Calu3 (cell line): ENCODE measurements at places on chromosomes 4 and X. TPM values are rescaled to one million over a fixed set of nuclear protein-coding genes. Genes with fewer than 3 reads are reported as not detected.

The MED28 gene
- 27.2 and 33.3 TPM in 2 replicates for total RNA-seq

The VCX3B gene
- not detected in 2 replicates for total RNA-seq

The SULT1E1 gene
- total RNA-seq = 1.9 and 2.4 TPM in 2 replicates

The SMR3B gene
- not detected in 2 replicates for total RNA-seq

The TLR7 gene
- total RNA-seq = not detected in 2 replicates

The SORCS2 gene
- not detected in 2 replicates for total RNA-seq

The ARR3 gene
- not detected in 2 replicates for total RNA-seq

The LRAT gene
- total RNA-seq = 5.7 and 7.0 TPM in 2 replicates

The STARD8 gene
- total RNA-seq = 0.45 and 0.47 TPM in 2 replicates

The UTP3 gene
- total RNA-seq = 22.2 and 24.2 TPM in 2 replicates

The HTN1 gene
- total RNA-seq = not detected in 2 replicates

The PAGE2 gene
- total RNA-seq = not detected in 2 replicates

The MMRN1 gene
- not detected in 2 replicates for total RNA-seq

DNA sequence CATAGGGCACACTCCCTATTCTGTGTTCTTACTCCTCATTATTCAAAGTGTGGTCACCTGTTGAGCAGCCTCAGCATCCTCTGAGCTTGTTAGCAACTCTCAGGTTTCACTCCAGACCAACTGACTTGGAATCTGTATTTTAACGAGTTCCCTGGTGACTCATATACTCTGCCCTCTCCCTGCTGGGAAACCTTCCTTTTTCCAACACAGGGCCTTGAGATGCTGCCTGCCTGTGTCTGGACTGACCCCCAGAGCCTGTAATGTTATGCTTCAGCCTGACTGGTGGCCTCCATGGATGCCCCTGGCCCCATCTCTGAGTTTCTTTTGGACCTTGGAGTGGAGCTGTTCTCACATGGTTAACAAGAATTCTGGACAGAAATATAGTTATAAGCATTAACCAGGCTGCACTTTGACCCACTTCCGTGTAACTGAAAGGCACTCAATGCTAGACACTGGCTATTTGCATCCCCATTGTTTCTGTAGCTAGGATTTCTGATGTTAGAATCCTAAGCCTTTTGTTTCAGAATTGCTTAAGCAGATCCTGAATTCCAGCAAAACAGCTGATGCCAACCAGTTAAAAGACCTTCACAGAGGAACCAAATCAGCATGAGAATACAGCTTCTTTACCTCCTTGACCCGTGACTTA, 262.6 kb downstream of the STIM2 start:
- no peaks in the 10 kb centered on the region for H3K27me3 ChIP-seq
- peak; percentile 34 for DNase-seq
- peak overlapping the region; percentile 10 for H3K4me3 ChIP-seq
- H3K27ac ChIP-seq = peak overlapping the region; percentile 85
- peaks cover 48% of the 10 kb centered on the region for H3K4me1 ChIP-seq

GRCh38 chr4:152776352-152776751, 3.2 kb downstream of the TIGD4 start:
- no peak overlapping the region for H3K4me3 ChIP-seq
- no peak for DNase-seq
- peaks cover 8% of the 10 kb centered on the region for H3K4me1 ChIP-seq
- no peaks in the 10 kb centered on the region for H3K27me3 ChIP-seq

- DNase-seq = no peak
- H3K36me3 ChIP-seq = no peaks in the 10 kb centered on the region
- H3K4me3 ChIP-seq = no peak overlapping the region
- no peak overlapping the region for H3K27ac ChIP-seq
Observed at GRCh38 chr4:101584306-101584705, 206.2 kb upstream of the BANK1 start.

GRCh38 chrX:70398899-70399298, 24.2 kb upstream of the GDPD2 start:
- no peak overlapping the region for H3K4me3 ChIP-seq
- no peaks in the 10 kb centered on the region for H3K27me3 ChIP-seq
- peaks cover 4% of the 10 kb centered on the region for H3K36me3 ChIP-seq
- no peaks in the 10 kb centered on the region for H3K4me1 ChIP-seq

- H3K27me3 ChIP-seq = no peaks in the 10 kb centered on the region
Observed at GRCh38 chr4:73904491-73904890, 35.3 kb downstream of the CXCL1 start.

DNA sequence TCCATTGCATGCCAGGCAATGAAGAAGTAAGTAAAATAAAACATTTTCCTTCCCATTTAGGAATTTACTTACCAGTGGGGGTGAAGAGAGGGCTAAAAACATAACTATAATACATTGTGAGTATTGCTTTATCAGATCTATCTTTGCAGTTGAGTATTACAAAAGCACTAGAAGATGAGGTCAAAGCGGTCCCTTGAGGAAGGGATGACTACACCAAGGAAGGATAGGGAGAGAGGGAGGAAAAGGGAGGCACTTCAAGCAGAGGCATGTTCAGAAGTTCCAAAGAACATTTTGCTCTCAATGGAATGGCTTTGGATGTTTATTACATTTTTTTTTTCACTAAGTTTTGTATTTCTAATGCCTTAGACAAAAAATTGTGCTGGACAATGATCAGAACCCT, 127.8 kb downstream of the TET2 start:
- no peaks in the 10 kb centered on the region for H3K27me3 ChIP-seq
- H3K36me3 ChIP-seq = peaks cover 6% of the 10 kb centered on the region
- no peak for DNase-seq
- no peak overlapping the region for H3K4me3 ChIP-seq
- H3K27ac ChIP-seq = no peak overlapping the region

- no peaks in the 10 kb centered on the region for H3K27me3 ChIP-seq
- peaks cover 23% of the 10 kb centered on the region for H3K36me3 ChIP-seq
- peak overlapping the region; percentile 95 for H3K27ac ChIP-seq
- no peak for DNase-seq
- peaks cover 10% of the 10 kb centered on the region for H3K4me1 ChIP-seq
Observed at GRCh38 chr4:13627178-13627605, 333 bp downstream of the BOD1L1 start.

- H3K36me3 ChIP-seq = no peaks in the 10 kb centered on the region
- H3K27ac ChIP-seq = no peak overlapping the region
- peaks cover 7% of the 10 kb centered on the region for H3K4me1 ChIP-seq
- no peak for DNase-seq
- no peak overlapping the region for H3K4me3 ChIP-seq
Observed at GRCh38 chr4:107066621-107067020, 30.5 kb upstream of the DKK2 start.

GRCh38 chr4:47122592-47123291, 91.4 kb downstream of the GABRB1 start:
- H3K4me3 ChIP-seq = no peak overlapping the region
- peak; percentile 59 for DNase-seq

DNA sequence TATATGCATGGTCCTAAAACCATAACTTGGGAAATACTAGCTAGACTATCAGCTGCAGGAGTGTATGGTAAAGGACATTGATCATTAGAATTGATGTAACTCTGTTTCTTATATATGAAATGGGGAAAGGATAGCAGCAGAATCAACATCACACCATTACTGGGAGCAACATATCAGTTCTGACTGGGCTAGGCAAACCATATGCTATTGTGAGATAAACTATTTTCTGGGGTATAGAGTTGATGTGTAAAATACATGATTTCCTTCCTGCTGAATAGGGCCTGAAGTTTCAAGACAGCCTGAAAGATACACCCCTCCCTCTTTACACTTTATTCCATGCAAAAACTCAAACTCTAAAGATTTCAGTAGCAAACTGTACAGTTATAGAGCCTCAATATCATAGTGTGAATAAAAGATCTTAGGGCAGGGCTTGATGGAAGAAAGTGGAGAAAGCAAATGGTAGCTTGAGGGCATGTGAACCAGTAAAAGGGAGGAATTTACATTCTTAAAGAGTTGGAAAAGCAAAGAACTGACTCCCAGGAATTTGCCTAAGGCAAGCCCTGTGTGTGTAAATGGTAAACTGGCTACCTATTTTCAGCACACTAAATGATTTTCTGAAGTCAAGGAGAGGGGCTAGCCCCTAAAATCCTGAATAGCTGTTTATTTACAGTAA, 404.1 kb downstream of the MAPK10 start:
- H3K4me3 ChIP-seq = no peak overlapping the region
- DNase-seq = no peak
- no peaks in the 10 kb centered on the region for H3K27me3 ChIP-seq
- no peaks in the 10 kb centered on the region for H3K36me3 ChIP-seq
- no peak overlapping the region for H3K27ac ChIP-seq

DNA sequence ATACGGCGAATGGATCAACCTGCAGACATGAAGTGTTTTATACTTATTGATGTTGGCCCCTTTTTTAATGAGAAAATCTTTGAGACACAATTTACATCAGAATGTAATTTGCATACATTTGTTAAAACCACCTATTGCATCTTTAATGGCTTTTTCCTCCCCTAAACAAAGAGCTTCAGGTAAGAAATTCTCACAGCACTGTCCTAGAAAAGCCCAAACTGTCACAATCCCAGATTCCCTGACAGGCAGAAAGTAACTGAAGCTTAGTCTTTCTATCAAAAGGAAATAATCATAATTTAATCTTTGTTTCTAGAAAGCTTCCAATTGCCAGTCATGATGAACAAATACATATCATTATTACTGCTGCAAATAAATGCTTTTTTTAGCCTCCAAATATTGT, 407.9 kb downstream of the TMA16 start:
- no peak for DNase-seq
- no peaks in the 10 kb centered on the region for H3K36me3 ChIP-seq
- H3K27me3 ChIP-seq = no peaks in the 10 kb centered on the region
- H3K4me1 ChIP-seq = no peaks in the 10 kb centered on the region

- no peaks in the 10 kb centered on the region for H3K27me3 ChIP-seq
- H3K27ac ChIP-seq = no peak overlapping the region
- no peak for DNase-seq
- H3K4me1 ChIP-seq = no peaks in the 10 kb centered on the region
Observed at GRCh38 chr4:150140774-150141400, 62.6 kb downstream of the DCLK2 start.

DNA sequence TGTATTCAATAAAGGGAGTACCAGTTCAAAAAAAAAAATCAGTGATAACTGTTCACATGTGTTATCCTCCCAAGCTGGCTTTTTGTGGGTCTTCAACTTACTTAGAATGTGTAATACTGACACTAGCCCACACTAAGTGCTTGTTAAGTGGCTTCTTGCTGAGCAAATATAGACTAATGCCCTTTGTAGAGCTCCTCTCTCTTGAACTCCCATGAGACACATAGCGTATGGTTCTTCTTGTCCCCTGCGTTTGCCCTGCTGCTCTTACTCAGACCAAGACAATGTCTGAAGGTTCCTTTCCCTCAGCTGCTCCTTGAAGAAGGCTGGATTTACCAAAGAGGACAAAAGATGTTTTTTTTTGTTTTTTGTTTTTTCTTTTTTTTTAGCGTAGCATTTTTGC, 110.9 kb downstream of the FRAS1 start:
- H3K27ac ChIP-seq = no peak overlapping the region
- H3K4me3 ChIP-seq = no peak overlapping the region
- no peak for DNase-seq
- no peaks in the 10 kb centered on the region for H3K36me3 ChIP-seq
- H3K4me1 ChIP-seq = no peaks in the 10 kb centered on the region

- no peak for DNase-seq
- H3K36me3 ChIP-seq = peaks cover 15% of the 10 kb centered on the region
- H3K4me1 ChIP-seq = no peaks in the 10 kb centered on the region
- no peaks in the 10 kb centered on the region for H3K27me3 ChIP-seq
- no peak overlapping the region for H3K27ac ChIP-seq
Observed at GRCh38 chrX:16796298-16796697, 10.0 kb downstream of the TXLNG start.

DNA sequence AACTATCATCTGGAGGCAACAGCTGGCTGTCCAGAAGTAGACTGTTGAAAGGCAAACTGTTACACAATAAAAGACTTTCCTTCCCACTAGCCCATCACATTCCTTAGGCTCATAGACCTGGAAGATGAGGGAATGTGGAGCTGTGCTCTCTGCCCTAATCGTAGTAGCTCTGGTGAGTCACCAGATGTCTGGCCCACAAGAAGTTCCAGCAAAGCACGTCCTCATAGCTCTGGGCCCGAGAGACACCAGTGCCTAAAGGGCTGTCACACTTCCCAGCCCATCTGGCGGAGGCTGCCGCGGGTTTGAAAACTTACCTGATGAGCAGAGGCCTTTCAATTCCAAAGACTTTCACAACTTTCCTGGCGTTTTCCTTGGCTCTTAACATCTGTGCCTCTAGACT, 81.7 kb upstream of the STOX2 start:
- H3K4me3 ChIP-seq = no peak overlapping the region
- no peaks in the 10 kb centered on the region for H3K4me1 ChIP-seq
- no peak for DNase-seq
- no peaks in the 10 kb centered on the region for H3K36me3 ChIP-seq
- no peak overlapping the region for H3K27ac ChIP-seq

- H3K4me3 ChIP-seq = peak overlapping the region; percentile 62
- peaks cover 3% of the 10 kb centered on the region for H3K4me1 ChIP-seq
- no peaks in the 10 kb centered on the region for H3K27me3 ChIP-seq
- peaks cover 2% of the 10 kb centered on the region for H3K36me3 ChIP-seq
- no peak for DNase-seq
Observed at GRCh38 chrX:40147126-40147952, 49.6 kb upstream of the BCOR start.

- no peak for DNase-seq
- H3K4me1 ChIP-seq = peaks cover 31% of the 10 kb centered on the region
- no peaks in the 10 kb centered on the region for H3K27me3 ChIP-seq
- peak overlapping the region; percentile 52 for H3K27ac ChIP-seq
- peaks cover 10% of the 10 kb centered on the region for H3K36me3 ChIP-seq
Observed at GRCh38 chrX:132855780-132856341, 102.6 kb downstream of the HS6ST2 start.

DNA sequence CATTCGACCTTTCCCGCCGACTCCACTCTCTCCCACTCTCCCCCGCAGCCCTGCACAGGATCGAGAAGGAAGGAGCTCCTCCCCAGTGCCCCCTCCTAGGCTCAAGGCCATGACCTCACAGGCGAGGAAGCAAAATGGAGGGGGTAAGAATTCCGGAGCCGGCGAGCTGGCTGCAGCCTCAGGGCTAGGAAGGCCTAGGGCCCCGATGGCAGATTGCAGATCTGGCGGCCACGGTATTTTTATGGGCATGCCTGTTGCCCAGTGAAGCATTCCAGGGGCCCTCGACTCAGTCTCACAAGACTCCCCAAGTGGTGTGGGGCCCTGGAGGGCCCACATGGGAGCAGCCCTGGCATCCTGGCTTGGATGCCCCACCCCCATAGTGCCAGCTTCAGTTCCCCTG, 942 bp upstream of the L1CAM start:
- peaks cover 26% of the 10 kb centered on the region for H3K4me1 ChIP-seq
- H3K27ac ChIP-seq = no peak overlapping the region
- no peaks in the 10 kb centered on the region for H3K36me3 ChIP-seq
- H3K27me3 ChIP-seq = peaks cover 33% of the 10 kb centered on the region
- H3K4me3 ChIP-seq = peak overlapping the region; percentile 50
- no peak for DNase-seq

GRCh38 chr4:152047451-152047850, 286.6 kb upstream of the GATB start:
- DNase-seq = no peak
- H3K27ac ChIP-seq = no peak overlapping the region
- no peak overlapping the region for H3K4me3 ChIP-seq
- H3K27me3 ChIP-seq = peaks cover 37% of the 10 kb centered on the region
- H3K4me1 ChIP-seq = no peaks in the 10 kb centered on the region

- no peaks in the 10 kb centered on the region for H3K36me3 ChIP-seq
- H3K4me3 ChIP-seq = no peak overlapping the region
- H3K27ac ChIP-seq = no peak overlapping the region
- DNase-seq = no peak
Observed at GRCh38 chr4:113524096-113524495, 237.4 kb downstream of the CAMK2D start.
